Right lobe of liver (tissue), 6 donors: ENCODE measurements at places on chromosomes 5 and 9. TPM values are rescaled to one million over a fixed set of nuclear protein-coding genes. Genes with fewer than 3 reads are reported as not detected.
A peak's percentile ranks its signal among the peaks of the same experiment; 100 is the strongest.

Gene MEGF9
- total RNA-seq, result 26.8 TPM

Gene NAIP
- 7.3 TPM for total RNA-seq

GRCh38 chr9:134179595-134179917 is 15.2 kb upstream of the RNU6ATAC start:
- no peaks in the 10 kb centered on the region for H3K27me3 ChIP-seq
- no peak overlapping the region for H3K4me3 ChIP-seq
- DNase-seq, result peak; percentile 40
- peak overlapping the region; percentile 83 for H3K27ac ChIP-seq

GRCh38 chr5:98631311-98632054 is 142.0 kb upstream of the RGMB start:
- no peak overlapping the region for H3K27ac ChIP-seq
- H3K4me3 ChIP-seq, result no peak overlapping the region
- H3K27me3 ChIP-seq, result no peaks in the 10 kb centered on the region
- no peaks in the 10 kb centered on the region for H3K36me3 ChIP-seq

DNA sequence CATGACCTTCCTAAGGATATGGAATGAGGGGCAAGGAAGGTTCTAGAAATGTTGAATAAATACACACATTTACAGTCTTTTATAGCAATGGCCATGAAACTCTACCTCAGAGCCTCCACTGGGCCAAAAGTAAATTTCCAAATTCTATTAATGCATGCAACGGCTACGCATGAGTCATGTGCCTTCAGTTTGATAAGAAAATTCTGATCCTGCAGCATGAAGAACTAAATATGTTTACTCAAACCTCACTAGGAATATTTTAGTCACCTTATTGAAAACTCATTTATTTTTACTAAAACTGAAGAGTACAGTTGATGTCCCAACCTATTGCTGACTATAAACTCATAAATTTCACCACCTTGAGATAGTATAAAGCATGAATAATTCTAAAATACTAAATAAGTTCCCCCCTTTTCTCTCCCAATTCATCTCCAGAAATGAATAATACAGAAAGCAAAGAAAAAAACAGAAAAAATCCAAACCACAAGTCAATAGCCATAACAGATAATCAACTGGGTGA is 92.4 kb downstream of the GNAQ start:
- no peak overlapping the region for H3K4me3 ChIP-seq
- no peaks in the 10 kb centered on the region for H3K36me3 ChIP-seq
- H3K27ac ChIP-seq, result no peak overlapping the region
